ENCODE measurements at places on chromosomes 5 and 9.

DNA sequence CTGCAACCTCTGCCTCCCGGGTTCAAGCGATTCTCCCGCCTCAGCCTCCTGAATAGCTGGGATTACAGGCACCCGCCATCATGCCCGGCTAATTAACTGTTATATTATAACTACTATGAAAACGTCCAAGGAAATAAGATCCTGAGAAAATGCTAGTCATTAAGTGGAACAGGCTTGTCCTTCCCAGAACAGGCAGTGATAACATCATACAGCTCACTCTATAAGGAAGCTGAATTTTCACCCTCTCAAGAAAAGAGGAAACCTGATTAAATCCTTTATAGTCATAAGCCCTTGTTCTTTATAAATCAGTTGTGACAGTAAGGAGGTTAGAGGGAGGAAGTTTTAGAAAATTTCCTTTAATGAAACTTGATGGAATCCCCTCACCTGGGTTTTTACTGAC lies 163.9 kb upstream of the CLINT1 start:
- no peak for DNase-seq

DNA sequence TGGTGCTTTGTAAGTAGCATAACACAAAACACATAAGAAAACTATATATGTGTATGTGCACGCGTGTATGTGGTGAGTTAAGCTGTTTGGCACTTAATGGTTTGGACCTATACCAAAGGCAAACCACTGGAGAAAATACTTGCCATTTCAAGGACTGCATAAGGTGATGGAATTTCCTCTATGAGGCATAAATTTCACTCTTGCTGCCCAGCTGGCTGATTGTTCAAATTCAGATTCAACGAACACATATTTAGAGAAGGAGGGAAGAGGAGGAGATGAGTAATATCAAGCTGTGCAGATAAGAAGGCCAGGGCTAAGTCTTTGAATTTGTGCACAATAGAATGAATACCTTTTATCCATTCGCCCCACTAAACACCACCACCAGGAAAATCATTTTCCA lies 470.6 kb upstream of the MPDZ start:
- no peak for DNase-seq

GRCh38 chr5:76449606-76450005 lies 46.5 kb downstream of the IQGAP2 start:
- DNase-seq: no peak

DNA sequence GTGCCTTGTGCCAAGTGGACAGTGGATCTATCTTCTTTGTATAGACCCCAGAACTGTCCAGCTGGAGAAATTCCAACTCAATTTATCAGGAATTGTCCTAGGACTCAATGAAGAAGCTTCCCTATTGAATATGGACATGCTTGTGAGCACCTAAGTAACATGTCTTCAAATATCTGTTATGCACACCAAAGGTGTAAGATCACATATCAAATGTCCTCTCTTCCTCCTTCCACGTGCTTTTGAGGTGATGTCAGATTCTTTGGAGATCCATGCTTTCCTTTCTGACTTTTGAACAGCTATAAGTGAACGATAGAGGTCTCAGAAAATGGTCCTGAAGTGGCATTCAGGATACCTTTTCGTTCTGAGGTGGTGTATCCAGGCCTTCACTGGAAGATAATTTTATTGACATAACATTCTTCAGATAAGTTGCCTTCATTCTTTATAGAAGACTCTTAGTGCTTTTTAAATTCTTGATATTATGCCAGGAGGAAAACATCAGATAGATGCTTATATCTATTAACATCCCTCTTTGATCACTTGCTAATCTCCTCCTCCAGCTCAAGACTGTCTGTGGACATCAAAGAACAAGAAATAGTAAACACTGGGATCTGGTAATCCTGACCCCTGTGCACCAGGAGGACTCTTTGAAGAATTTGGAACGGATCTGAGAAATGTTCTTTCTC lies 246.4 kb downstream of the SMARCA2 start:
- DNase-seq: no peak

GRCh38 chr5:134524826-134525682 lies at the start of gene JADE2:
Gene JADE2 (plus strand): TSS chr5:134525670. CDS start chr5:134535858, 10,188 bp downstream.
- DNase-seq: peak; percentile 87
